ENCODE measurements at places on chromosomes 3 and 15. TPM values are rescaled to one million over a fixed set of nuclear protein-coding genes. Genes with fewer than 3 reads are reported as not detected.

CADM2 gene
- total RNA-seq = not detected

FNDC3B gene
- total RNA-seq = 9.2 TPM

TXNRD3 gene
- 4.6 TPM for total RNA-seq

C2CD4A gene
- 0.14 TPM for total RNA-seq

C3orf49 gene
- total RNA-seq = not detected

GREM1 gene
- not detected for total RNA-seq

GP5 gene
- 0.64 TPM for total RNA-seq

COL6A5 gene
- total RNA-seq = not detected

CXCR6 gene
- total RNA-seq = not detected

MANF gene
- 108 TPM for total RNA-seq

ATP13A5 gene
- not detected for total RNA-seq

STARD5 gene
- total RNA-seq = 11.7 TPM

IL12A gene
- not detected for total RNA-seq
